Metanephros (tissue), 2 donors: ENCODE measurements at places on chromosomes 12 and 14. TPM values are rescaled to one million over a fixed set of nuclear protein-coding genes. Genes with fewer than 3 reads are reported as not detected.

CLEC2D gene
- 11.7 TPM for total RNA-seq

TC2N gene
- 22.1 TPM for total RNA-seq

MNAT1 gene
- 48.0 TPM for total RNA-seq

CISTR gene
- total RNA-seq, result not detected

CNPY2 gene
- total RNA-seq, result 56.6 TPM

TAS2R42 gene
- total RNA-seq, result not detected

KLHL33 gene
- 1.5 TPM for total RNA-seq

NDRG2 gene
- total RNA-seq, result 114 TPM

LRFN5 gene
- total RNA-seq, result 15.5 TPM

ADAM20 gene
- total RNA-seq, result 3.2 TPM

DAO gene
- 0.53 TPM for total RNA-seq

MTA1 gene
- total RNA-seq, result 82.3 TPM

SPTB gene
- total RNA-seq, result 89.3 TPM

APOF gene
- total RNA-seq, result not detected

GLT8D2 gene
- 15.2 TPM for total RNA-seq

FGF23 gene
- 0.06 TPM for total RNA-seq

USP44 gene
- total RNA-seq, result 2.3 TPM

KIAA0586 gene
- total RNA-seq, result 21.2 TPM

RPS6KL1 gene
- 2.1 TPM for total RNA-seq

PSMA6 gene
- total RNA-seq, result 148 TPM

GALNT9 gene
- total RNA-seq, result 12.0 TPM

LYZ gene
- total RNA-seq, result 115 TPM

NGB gene
- not detected for total RNA-seq

WNT1 gene
- total RNA-seq, result not detected

P2RX2 gene
- total RNA-seq, result 1.5 TPM

SERPINA12 gene
- not detected for total RNA-seq

ADAM21 gene
- total RNA-seq, result not detected

DLK1 gene
- total RNA-seq, result 170 TPM

CARMIL3 gene
- total RNA-seq, result 1.9 TPM

BHLHE41 gene
- 1.8 TPM for total RNA-seq

FAR2 gene
- total RNA-seq, result 24.6 TPM

PIP4K2C gene
- 22.2 TPM for total RNA-seq

KLRD1 gene
- 0.47 TPM for total RNA-seq

TAMALIN gene
- 17.7 TPM for total RNA-seq

NFATC4 gene
- total RNA-seq, result 53.0 TPM

KCNH3 gene
- total RNA-seq, result 7.9 TPM

TEX22 gene
- total RNA-seq, result 0.23 TPM

TSPAN11 gene
- total RNA-seq, result 6.2 TPM

INSM2 gene
- not detected for total RNA-seq

HRK gene
- 0.29 TPM for total RNA-seq

SIX4 gene
- total RNA-seq, result 11.9 TPM

FITM1 gene
- 39.1 TPM for total RNA-seq
